Tracheal epithelial cell (primary cell): ENCODE measurements at places on chromosomes 1 and 21. TPM values are rescaled to one million over a fixed set of nuclear protein-coding genes. Genes with fewer than 3 reads are reported as not detected.

KCTD3 gene
- total RNA-seq = 24.6 and 30.7 TPM in 2 replicates

OR10T2 gene
- total RNA-seq = not detected in 2 replicates

VWA5B1 gene
- not detected in 2 replicates for total RNA-seq

LORICRIN gene
- total RNA-seq = not detected in 2 replicates

TNFAIP8L2 gene
- not detected in 2 replicates for total RNA-seq

S1PR1 gene
- total RNA-seq = 0.21 and 0.96 TPM in 2 replicates

CYP4A22 gene
- total RNA-seq = not detected in 2 replicates

SNAP47 gene
- 42.9 and 50.7 TPM in 2 replicates for total RNA-seq

LAMC1 gene
- total RNA-seq = 146 and 152 TPM in 2 replicates

TCHH gene
- total RNA-seq = under 0.01 TPM in 2 replicates

MRPL37 gene
- 48.0 and 57.5 TPM in 2 replicates for total RNA-seq

GFI1 gene
- total RNA-seq = 0.24 TPM in 1 of 2 replicates, not detected in the other

KLHL17 gene
- total RNA-seq = 6.8 and 11.6 TPM in 2 replicates

TMEM240 gene
- total RNA-seq = not detected in 2 replicates

SERINC2 gene
- 36.4 and 44.8 TPM in 2 replicates for total RNA-seq

TSACC gene
- not detected in 2 replicates for total RNA-seq

CSTB gene
- 18.8 and 23.6 TPM in 2 replicates for total RNA-seq

LCK gene
- total RNA-seq = 0.24 TPM in 1 of 2 replicates, not detected in the other

PTPRC gene
- total RNA-seq = not detected in 2 replicates

MASP2 gene
- total RNA-seq = not detected in 2 replicates

HMGB4 gene
- total RNA-seq = not detected in 2 replicates

CRNN gene
- total RNA-seq = 0.72 and 0.85 TPM in 2 replicates

GIPC2 gene
- 0.48 and 3.4 TPM in 2 replicates for total RNA-seq

OPRD1 gene
- under 0.01 TPM in 1 of 2 replicates, not detected in the other for total RNA-seq

KCNN3 gene
- total RNA-seq = under 0.01 TPM in 2 replicates

MAP3K6 gene
- 20.7 and 26.6 TPM in 2 replicates for total RNA-seq

MFN2 gene
- 72.1 and 94.8 TPM in 2 replicates for total RNA-seq

EXO1 gene
- 0.64 and 1.9 TPM in 2 replicates for total RNA-seq

TMEM125 gene
- total RNA-seq = 6.3 and 9.0 TPM in 2 replicates

CYP4X1 gene
- total RNA-seq = 0.21 TPM in 1 of 2 replicates, not detected in the other

TLCD4 gene
- 0.21 and 4.1 TPM in 2 replicates for total RNA-seq

TNFRSF4 gene
- not detected in 2 replicates for total RNA-seq

CLCNKA gene
- total RNA-seq = not detected in 2 replicates

SYT14 gene
- 1.7 TPM in 1 of 2 replicates, not detected in the other for total RNA-seq

PTPN7 gene
- total RNA-seq = not detected in 2 replicates

RGS16 gene
- total RNA-seq = 0.72 and 3.0 TPM in 2 replicates

RC3H1 gene
- 8.5 and 13.3 TPM in 2 replicates for total RNA-seq

MFSD2A gene
- 17.1 and 17.8 TPM in 2 replicates for total RNA-seq

OR13G1 gene
- not detected in 2 replicates for total RNA-seq

CCDC27 gene
- total RNA-seq = not detected in 2 replicates

SAMSN1 gene
- under 0.01 TPM in 1 of 2 replicates, not detected in the other for total RNA-seq

MAP3K21 gene
- total RNA-seq = 10.1 and 12.4 TPM in 2 replicates

IFNGR2 gene
- total RNA-seq = 72.7 and 117 TPM in 2 replicates

TRNP1 gene
- total RNA-seq = 26.0 and 42.2 TPM in 2 replicates
